ENCODE measurements at places on chromosomes 6 and 20.

GRCh38 chr20:10179574-10180298 lies 38.9 kb upstream of the SNAP25 start:
- DNase-seq = no peak

- no peak for DNase-seq
Measured at GRCh38 chr6:168149015-168149414, 70.0 kb upstream of the FRMD1 start.

DNA sequence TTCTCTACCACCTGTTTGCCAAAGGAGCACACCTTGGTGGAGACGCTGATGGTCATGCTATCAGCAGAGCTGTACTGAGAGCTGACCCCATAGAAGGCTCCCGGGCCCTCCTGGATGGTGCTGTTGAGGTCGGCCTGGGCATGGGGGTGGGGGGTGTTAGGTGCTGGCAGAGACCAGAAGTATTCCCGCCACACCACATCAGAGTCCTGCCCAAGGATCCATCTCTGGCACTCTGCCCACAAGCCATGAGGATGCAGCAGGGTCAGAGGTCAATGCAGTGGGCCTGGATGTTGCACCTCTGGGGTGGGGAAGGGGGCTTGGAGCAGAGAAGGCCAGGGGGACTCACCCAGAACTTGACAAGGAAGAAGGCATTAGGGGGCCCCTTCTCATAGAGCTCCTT lies 7.4 kb downstream of the RPL10A start:
- DNase-seq = no peak

GRCh38 chr6:155380666-155381332 lies 66.5 kb upstream of the TFB1M start:
- no peak for DNase-seq

DNA sequence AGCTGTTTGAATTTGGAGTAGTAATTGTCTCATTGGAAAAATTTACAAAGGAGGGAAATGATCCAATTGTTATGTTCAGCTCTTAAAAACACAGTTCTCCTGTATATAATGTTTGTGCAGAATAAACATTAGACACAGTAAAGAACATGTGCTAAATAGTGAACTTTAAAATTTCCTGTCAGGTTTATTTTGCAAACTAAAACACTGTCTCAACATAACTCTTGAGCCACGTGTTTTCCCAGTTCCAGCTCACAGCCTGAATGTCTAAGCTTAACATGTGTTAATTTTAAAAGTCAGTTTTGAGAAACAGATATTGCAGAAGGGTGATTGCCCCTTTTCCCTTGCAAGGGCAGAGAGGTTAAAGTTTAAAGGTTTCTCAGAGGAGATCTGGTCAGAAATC lies 20.6 kb downstream of the EPHA7 start:
- DNase-seq = no peak

GRCh38 chr6:139409026-139409425 lies 34.6 kb upstream of the CITED2 start:
- no peak for DNase-seq

DNA sequence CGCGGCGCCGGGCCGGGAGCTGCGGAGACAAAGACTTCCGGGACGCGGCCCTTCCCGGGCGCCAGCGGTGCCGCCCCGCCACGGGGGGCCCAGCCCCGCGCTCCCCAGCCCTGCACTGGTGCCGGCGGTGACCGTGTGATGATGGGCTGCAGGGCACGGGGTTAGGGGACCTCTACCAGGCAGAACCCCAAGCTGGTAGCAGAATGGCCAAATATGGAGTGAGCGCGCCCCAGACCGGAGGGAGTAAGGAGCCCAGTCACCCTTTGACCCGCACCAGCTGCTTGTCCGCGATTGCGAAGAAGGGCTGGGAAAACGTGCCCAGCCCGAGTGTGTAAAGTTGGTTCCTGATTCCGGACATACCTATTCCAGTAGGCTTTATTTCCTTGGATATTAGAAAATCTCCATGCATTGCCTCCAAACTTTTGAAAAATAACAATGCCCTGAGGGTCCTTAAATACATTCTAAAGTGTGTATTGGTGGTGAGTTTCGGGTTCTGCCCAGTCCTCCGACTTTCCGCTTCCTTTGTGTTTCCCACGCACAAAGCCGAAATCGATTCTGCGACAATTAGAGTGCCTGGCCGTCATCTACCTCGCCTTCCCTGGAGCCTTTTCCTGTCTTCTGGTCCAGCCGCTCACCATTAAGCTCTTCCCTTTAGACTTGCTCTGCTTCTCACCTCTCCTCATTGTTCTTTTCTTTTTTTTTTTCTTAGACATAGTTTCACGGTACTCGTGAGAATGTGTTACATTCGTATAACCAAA lies 1.1 kb downstream of the ABRACL start:
- peak; percentile 62 for DNase-seq

- DNase-seq = peak; percentile 54
Measured at GRCh38 chr6:18053555-18054445, 66.4 kb upstream of the KIF13A start.

DNA sequence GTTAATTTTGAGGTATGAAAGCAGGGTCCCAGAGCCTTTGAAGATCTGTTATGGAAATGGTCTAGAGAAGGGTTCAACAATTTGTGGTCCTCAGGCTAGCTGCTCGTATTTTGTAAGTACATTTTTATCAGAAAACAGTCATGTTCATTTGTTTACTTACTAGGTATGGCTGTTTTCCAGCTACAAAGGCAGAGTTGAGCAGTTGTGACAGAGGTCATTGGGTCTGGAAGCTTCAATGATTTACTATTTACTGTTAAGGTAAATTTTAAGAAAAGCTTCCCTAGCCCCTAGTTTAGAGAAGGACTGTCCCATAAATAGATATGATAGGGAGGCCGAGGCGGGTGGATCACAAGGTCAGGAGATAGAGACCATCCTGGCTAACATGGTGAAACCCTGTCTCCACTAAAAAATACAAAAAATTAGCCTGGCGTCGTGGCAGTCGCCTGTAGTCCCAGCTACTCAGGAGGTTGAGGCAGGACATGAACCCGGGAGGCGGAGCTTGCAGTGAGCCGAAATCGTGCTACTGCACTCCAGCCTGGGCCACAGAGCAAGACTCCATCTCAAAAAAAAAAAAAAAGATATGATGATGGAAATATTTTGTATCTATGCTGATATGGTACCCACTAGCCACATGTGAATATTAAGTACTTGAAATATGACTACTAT lies 538.4 kb upstream of the CITED2 start:
- no peak for DNase-seq

- no peak for DNase-seq
Measured at GRCh38 chr20:52446421-52447224, 255.0 kb upstream of the ZFP64 start.
